ELF-1 (cell line): ENCODE measurements at places on chromosomes 12 and 14.

DNA sequence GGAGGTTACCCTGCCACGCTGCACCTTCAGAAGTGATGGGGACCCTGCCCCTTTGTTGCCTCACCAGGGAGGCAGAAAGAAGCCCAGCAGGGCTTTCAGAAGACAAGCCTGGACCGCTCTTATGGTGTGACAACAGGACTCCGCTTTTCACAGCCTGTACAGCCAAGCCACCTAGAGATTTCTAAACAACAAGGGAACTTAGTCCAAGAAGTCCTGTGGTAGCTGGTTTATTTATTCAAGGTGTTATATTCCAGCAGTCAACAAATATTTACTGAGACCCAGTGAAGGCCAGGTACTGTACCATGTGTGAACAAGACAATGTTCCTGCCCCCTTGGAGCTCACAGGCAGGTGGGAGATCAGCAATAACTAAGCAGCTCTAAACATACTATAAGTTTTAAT is 4.0 kb upstream of the TMEM229B start:
- DNase-seq = no peak

GRCh38 chr12:38149395-38150073 is 167.0 kb upstream of the ALG10B start:
- DNase-seq = peak; percentile 17

GRCh38 chr14:63663428-63664341 is 22.0 kb upstream of the WDR89 start:
- no peak for DNase-seq

DNA sequence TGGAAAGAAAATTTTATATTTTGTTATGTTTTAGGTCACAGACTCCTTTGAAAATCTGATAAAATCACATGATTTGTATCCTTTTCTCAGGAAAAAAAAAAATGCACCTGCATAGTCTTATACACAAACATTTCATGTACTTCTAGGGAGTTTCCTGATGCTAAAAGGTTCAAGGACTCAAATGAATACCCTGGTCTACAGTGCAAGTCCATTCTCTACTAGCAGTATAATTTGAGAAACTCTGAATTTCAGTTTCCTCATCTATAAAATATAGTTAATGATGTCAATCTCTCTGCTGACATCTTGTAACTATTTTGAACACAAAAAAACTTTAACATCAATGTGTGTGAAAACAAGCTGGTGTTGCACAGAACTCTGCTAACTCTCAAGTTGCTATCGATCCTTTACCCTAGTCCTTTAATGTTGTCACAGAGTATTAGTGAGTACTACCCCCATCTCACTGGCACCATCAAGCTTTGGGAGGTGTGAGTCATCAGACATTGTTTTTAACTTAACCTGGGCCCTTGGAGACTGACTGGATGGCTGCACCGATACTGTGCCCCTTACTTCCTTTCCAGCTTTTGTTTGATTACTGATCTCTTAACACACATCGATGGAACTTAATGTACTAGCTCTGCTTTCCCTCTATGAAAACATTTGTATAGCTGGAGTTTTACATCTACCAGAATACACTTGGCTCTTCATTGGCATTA is 251.9 kb upstream of the SOX5 start:
- DNase-seq = no peak

DNA sequence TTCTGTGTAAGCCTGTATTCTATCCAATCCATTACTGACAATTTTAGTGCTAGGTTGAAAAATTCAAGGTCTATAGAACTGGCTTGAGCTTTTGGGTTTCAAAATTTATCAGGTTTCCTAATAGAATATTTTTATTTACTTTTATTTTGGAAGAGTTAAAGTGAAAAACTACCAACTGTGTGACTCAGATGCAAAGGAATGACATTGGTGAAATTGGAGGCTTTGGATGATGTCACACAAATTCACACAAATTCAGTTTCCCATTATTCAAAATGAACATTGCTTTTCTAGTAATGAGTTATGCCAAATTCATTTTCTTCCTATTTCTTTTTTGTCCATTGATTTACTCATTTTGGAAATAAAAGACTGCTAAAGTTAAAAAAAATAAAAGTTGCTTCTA is 186.9 kb downstream of the ALX1 start:
- no peak for DNase-seq
